ENCODE measurements at places on chromosomes 1 and 21.

DNA sequence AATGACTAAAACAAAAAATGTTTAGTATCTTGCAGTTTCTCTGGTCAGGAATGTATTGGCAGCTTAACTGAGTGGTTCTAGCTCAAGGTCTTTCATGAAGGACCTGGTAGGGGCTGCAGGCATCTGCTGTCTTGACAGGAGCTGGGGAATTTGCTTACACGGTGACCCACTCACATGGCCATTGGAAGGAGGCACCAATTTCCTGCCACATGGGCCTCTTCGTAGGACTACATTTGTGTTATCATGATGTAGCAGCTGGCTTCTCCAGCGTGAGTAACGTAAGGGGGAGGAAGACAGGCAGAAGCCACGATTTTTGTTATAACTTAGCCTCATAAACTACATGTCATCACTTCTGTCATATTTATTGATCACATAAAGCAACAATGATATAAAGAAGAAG, 376.3 kb downstream of the AMY1C start:
- no peak for DNase-seq

DNA sequence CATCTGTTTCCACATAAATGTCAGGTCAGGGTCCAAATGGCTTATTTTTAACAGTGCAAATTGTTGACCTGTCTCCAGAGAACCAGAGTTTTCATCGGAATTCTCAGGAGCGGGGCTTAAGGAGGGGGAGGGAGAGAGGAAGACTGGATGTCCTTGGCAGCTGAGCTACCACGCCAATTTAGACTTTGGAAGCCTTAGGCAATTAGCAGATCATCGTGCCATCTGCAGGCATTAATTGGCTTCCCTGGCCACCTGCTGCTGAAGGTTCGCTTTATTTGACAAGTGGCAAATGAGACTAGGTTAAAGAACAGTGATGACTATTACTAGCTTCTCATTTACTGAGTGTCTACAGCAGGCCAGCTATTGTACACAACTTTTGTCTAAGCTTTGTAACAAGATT, 43.7 kb downstream of the HLX start:
- no peak for DNase-seq

DNA sequence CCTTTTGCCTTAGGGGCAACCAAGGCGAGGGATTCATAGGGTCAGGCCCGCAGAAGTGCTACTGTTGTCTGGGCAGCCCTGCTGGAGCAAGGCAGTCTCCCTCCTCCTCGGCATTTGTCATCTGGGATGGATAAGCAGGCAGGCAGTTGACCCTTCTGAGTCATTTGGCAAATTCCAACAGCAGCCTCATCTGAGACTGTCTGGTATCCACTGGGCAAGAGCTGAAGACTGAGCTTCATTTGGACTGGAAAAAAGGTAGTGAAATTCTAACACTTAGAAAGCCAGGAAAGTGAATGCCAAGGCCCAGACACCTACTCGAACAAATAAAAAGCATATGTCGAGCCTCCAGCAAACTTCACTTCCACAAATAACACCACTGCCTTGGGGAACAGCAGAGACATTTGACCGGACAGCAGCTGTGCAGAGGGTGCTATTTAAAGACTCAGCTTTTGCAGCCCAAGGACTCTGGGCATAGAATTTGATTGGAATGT, 4.0 kb upstream of the ZBTB40 start:
- no peak for DNase-seq

DNA sequence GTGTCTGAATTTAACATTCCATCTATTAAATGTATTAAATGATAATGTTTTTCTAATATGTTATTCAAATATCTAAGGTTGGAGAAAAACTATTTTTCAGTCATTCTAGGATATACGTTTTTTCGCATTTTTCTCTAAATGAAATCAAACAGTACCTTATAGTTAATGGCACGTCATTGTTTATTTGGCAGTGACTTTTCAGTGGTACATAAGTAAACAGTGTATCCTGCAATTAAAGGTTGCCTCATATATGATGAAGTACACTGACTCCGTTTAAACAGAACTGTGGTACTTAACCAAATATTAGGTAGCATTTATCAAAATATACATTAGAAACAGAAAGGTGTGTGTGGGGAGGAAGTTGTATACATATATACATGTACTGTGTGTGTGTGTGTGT, 79.2 kb downstream of the EPS15 start:
- DNase-seq = no peak

GRCh38 chr1:185960422-185961321, 226.5 kb downstream of the HMCN1 start:
- DNase-seq = no peak

- DNase-seq = no peak
Measured at GRCh38 chr1:172019976-172020375, 178.7 kb downstream of the DNM3 start.

DNA sequence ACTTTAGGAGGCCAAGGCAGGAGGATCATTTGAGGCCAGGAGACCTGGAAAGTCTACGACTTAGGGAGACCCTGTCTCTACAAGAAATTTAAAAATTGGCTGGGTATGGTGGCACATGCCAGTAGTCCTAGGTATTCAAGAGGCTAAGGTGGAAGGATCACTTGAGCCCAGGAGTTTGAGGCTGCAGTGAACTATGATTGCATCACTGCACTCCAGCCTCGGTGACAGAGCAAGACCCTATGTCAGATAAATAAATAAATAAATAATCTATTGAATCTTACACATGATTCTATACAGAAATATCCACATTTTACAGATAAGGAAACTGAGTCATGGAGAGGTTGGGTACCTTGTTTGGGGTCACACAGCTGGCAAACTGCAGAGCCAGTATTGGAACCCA, 89.1 kb downstream of the MAN1C1 start:
- DNase-seq = no peak

DNA sequence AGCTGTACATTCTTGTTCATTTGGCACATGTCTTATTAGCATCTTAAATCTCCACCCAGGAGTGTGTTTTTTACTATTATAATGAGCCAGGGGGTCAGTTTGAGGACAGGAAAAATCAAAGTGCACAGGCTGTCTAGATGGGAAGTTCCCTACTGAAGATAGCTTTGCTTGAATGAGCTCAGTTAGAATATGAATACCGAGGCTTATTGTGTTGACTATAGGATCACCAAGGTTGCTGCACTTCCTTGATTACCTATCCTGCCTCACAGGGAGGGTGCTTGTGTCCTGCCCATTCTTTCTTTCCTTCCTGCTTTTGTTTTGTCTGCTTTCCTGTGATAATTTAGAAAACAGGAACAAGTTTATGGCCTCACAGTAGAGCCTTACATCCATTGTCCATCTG, 16.3 kb downstream of the PHGDH start:
- DNase-seq = no peak

DNA sequence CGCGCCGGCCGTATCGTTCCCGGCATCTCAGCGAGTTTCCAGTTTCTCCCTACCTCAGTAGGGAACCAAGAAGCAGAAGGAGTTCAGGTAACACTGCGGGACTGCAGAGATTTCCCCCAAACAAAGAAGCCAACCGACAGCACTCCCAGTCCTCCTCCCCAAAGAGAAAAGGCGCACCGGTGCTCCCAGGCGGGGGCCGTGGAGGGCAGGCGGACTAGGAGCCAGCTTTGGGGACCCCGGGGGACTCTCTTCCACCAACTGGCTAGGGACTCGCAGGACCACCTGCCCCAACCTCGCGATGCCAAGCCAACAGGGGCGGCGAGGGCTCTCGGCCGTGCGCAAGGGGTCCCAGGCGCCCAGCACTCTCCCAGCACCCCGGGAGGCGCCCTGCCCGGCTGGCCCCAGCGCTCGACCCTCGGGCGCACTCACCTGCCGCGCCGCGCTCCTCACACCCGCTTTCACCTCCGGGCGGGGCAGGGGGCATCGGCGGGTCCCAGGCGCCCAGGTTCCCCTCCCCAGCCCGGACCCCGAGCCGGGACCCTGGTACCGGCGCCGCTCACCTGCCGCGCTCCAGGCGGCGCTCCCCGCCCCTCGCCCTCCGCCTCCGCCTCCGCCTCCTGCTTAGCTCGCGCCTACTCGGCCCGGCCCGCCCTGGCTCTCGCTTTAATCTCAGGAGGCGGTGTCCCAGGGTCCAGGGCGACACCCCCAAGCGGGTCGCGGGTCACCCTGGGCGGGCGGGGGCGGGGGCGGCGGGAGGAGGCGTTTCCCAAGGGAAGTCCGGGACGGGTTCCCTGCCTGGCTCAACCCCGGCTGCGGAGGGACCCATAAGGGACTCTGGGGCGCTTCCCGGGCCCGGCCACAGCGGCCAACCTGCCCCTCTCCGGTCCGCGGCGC, at the start of gene TMPRSS2:
TSS of gene TMPRSS2 (minus strand) at position 638 of the 894 bp plus-strand sequence. CDS start 10,025 bp downstream, outside the sequence.
- DNase-seq = no peak

DNA sequence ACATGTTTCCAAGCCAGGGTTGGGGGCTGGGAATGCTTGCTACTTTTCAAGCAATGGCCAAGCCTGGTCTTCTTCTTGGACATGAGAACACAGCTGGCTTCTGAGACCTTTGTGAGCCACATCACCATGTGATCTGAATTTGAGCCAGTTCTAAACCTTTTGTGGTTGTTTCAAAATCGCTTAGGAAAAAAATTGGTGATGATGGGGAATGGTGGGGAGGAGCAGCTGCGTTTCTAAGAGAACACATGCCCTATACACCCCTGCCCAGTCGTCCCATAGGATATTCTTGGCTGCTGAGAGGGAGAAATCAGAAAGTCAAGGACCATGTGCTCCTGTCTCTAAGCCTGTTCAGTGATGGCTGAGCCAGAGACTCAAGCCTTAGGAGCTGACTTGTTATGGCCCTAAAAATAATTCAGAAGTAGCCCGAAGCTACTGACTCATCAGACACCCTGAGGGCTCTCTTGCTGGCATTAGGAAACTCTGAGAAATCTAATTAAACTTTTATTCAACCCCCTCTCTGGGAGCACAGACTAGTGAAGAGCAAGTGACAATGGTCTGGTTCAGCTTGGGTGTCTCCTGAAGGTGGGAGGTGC, 30.5 kb downstream of the CCDC185 start:
- no peak for DNase-seq

GRCh38 chr1:29970747-29971325, 734.5 kb downstream of the PTPRU start:
- no peak for DNase-seq

DNA sequence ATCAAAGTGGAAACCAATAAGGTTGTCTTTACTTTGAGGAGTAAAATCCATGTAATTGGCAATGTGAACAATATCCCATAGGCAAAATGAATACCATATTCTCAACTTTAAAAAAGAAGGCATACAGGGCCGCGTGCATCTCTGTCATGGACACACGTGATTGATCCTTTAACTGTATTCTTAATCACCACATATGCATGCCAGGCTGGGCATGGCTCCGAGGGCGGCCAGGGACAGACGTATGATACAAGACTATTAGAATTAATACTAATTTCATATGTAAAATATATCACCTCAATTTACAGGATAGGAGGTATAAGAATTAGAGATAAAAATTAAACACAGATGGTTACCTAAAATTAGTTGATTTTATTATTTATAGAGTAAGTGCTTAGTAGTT, 11.2 kb downstream of the RGS21 start:
- DNase-seq = no peak

GRCh38 chr1:38529391-38529790, 330.2 kb downstream of the RRAGC start:
- no peak for DNase-seq

DNA sequence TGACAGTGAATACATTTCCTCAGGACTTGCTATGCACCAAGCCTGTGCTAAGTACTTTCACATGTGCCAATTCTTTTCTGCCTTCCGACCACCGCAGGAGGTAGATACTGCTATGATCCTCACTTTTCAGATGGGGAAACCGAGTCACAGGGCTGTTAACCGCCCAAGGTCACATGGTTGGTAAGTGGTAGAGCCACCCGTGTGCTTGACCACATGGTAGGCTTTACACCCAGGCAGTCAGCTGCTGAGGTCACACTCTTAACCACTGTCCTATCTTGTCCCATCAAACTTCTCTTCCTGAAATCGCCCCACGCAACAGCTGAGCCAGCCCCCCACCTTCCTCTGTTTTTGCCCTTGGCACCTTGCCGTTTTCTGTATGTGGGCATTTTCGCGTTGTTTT, 31.0 kb upstream of the SDHB start:
- DNase-seq = no peak

GRCh38 chr21:29748391-29749167, 191.2 kb downstream of the GRIK1 start:
- DNase-seq = no peak

DNA sequence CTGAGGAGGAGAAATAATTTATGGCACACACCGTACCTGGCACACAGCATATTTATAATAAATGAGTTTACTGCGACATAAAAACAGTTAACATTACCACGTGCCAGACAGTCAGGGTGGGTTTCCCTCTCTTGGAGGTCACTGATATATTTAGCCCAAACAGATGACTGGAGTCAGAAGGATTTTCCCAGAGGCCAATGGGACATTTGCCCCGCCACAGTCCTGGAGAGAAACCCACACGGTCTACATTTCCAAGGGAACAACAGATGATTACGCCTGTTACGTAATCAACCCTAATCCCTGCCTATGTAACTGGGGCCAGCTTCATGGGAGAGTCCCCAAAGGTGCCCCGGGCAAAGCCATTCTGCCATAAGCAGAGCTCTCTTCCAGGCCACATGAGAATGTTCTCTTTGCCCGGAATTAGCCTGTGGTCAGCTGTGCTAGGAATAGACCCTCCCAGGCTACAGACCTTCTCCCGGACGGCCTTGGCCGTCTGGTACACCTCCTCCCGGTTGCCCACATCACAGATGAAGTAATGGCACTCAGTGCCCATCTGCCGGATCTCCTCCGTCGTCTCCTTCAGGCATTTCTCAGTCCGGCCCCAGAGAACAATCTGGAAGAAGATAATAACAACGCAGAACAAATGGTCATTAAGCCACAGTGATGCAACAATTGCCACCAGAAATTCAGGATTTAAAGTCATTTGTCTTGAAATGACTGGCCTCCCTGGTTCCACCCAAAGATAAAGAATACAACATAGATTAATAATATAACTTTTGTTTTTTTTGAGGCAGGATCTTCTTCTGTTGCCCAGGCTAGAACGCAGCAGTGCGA, 37.7 kb downstream of the DHRS3 start:
- no peak for DNase-seq

- DNase-seq = no peak
Measured at GRCh38 chr1:238738892-238739291, 647.5 kb upstream of the CHRM3 start.

GRCh38 chr1:12096615-12097014, 33.5 kb downstream of the TNFRSF8 start:
- DNase-seq = no peak

- DNase-seq = no peak
Measured at GRCh38 chr1:181033799-181034451, at the start of gene MR1. MR1 (plus strand) TSS chr1:181033983; CDS start chr1:181034008, 25 bp downstream.

DNA sequence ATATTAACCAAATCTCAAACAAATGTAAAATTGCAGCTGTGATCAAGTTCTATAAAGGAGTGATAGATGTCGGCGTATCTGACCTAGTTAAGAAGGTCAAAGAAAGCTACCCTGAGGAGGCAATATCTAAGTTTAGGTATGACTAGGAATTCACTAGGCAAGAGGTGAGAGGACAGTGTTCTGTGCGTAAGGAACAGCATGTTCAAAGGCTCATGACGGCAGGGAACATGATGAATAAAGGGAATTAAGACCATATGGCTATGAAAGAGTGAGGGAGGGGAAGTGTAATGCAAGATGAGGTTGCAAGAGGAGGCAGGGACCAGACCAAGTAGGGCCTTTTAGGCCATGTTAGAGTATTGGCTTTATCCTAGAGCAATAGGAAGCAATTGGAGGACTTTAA, 8.6 kb downstream of the LIX1L start:
- DNase-seq = no peak

All from activated T-helper 1 cell treated with anti-CD3 and anti-CD28 coated beads, Interleukin-2, amount 50 U/mL, for 16 hours (primary cell).